ENCODE measurements at places on chromosomes 5 and 9.
A peak's percentile ranks its signal among the peaks of the same experiment; 100 is the strongest.

DNA sequence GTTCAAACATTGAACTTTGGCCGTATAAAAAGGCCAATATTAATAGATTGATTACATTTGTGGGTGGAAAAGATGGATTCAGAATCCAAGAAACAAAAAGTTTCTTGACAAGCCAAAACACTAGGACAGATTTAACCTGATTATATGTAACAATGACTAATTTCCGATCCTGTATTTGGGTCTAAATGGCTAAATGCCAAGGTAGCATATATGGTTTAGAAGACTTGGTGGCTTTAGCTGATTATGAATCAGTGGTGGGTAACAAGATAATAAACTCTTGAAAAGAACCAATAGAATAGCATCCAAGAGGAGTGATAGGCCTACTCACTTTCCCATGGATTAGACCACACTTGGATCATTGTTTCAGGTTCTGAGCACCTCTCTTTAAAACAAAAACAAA lies 21.8 kb upstream of the ANP32B start:
- no peak for DNase-seq

GRCh38 chr5:21419383-21419782 lies 1431.4 kb upstream of the CDH18 start:
- DNase-seq: no peak

DNA sequence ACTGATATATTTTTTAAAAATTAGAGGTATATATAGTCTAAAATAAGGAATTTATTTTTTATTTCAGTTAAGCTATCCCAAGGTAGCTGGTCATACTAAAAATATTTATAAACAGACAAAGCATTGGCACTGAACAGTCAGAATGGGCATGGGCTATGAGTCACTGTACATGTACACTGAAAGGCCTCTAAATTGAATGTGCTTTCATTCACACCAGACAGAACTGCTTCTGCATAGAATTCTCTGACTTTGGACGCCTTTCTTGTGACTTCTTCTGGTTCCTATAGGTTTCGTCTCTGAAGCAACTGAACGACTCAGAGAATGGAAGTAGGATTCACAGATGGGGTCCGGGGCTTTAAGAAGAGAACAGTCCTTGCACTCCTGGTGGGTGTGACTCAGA lies 394.8 kb upstream of the MEF2C start:
- DNase-seq: no peak

DNA sequence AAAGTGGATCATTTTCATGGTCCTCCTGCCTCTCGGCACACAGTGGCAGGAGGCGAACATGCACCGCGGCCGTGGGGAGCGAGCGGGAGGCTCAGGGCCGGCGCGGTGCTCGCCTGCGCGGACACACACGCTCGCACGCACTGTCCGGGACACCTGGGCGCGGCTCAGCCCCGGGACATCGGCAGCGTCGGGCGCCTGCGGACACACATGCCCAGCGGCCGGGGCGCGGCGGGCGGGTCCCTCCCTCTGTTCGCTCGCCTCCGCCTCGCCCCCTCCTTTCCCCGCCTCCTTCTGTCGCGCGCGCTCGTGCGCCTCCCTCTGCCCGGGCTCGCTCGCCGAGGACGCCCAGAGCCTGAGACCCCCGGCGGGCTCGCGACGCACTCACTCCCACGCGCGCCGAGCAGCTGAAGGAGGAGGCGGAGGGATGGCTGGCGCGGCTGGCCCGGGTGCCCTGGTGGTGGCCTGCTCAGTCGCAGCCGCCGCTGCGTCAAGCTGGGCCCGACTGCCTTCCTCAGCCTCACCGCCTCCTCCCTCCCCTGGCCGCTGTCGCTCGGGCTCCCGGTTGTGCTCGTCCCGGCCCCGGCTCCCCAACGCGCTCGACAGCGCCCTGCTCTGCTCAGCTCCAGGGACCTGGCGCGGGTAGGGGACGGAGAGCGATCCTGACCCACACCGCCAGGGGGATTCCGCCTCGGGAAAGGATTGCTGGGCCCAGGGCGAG lies at the start of gene FRMD3:
FRMD3 (minus strand) TSS at position 230 of the 718 bp plus-strand sequence; CDS start at position 60, 170 bp downstream.
- peak; percentile 48 for DNase-seq

- peak; percentile 63 for DNase-seq
Observed at GRCh38 chr9:134283111-134283515, 43.1 kb upstream of the RXRA start.

- no peak for DNase-seq
Observed at GRCh38 chr9:19783500-19783899, 5.3 kb downstream of the SLC24A2 start.

- no peak for DNase-seq
Observed at GRCh38 chr9:95870906-95871305, 4.6 kb upstream of the ERCC6L2 start.

- DNase-seq: no peak
Observed at GRCh38 chr5:132327252-132327955, 33.2 kb downstream of the SLC22A4 start.

- no peak for DNase-seq
Observed at GRCh38 chr5:176319827-176320554, 41.6 kb downstream of the KIAA1191 start.

- no peak for DNase-seq
Observed at GRCh38 chr9:37840560-37841194, 40.1 kb downstream of the DCAF10 start.

- no peak for DNase-seq
Observed at GRCh38 chr5:142587354-142587965, 98.4 kb downstream of the FGF1 start.

GRCh38 chr5:43429016-43429415 lies 16.8 kb upstream of the CCL28 start:
- DNase-seq: no peak

GRCh38 chr9:78677326-78677725 lies 380.4 kb downstream of the PSAT1 start:
- no peak for DNase-seq

DNA sequence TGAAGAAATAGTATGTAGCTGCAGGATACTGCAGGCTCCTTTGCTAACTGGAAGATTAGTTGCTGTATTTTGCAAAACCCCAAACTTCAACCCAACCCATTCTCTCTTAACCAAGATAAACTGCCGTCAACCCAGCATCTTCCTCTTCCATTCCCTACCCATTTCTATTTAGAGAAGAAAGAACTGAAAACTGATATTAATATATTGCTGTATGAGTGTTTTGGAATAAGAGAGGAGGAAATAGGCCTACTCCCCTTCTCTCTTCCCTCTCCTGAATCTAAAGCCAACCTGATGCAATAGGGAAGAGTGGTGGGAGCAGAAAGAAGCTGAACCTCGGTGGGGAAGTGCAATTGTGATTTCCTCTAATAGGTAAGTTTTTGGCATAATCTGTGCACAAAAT lies 83.7 kb downstream of the TMEM215 start:
- no peak for DNase-seq

GRCh38 chr9:137647096-137647714 lies 28.4 kb downstream of the EHMT1 start:
- DNase-seq: no peak

DNA sequence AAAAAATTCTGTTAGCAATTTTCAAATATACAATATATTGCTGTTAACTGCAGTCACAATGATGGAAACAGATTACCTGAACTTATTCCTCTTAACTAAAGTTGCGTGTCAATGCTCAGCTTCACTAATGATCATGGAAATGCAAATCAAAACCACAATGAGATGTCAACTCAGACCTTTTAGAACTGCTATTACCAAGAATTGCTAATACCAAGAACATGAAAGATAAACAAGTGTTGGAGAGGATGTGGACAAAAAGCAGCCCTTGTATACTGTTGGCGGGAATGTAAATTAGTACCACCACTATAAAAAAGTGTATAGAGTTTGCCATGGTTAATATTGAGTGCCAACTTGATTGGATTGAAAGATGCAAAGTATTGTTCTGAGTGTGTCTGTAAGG lies 1409.7 kb upstream of the CDH18 start:
- DNase-seq: no peak

- DNase-seq: peak; percentile 10
Observed at GRCh38 chr5:94544031-94544650, 74.3 kb downstream of the KIAA0825 start.

- DNase-seq: no peak
Observed at GRCh38 chr9:99130069-99130468, 25.2 kb downstream of the TGFBR1 start.

- DNase-seq: no peak
Observed at GRCh38 chr5:99061711-99062110, 132.9 kb upstream of the CHD1 start.

DNA sequence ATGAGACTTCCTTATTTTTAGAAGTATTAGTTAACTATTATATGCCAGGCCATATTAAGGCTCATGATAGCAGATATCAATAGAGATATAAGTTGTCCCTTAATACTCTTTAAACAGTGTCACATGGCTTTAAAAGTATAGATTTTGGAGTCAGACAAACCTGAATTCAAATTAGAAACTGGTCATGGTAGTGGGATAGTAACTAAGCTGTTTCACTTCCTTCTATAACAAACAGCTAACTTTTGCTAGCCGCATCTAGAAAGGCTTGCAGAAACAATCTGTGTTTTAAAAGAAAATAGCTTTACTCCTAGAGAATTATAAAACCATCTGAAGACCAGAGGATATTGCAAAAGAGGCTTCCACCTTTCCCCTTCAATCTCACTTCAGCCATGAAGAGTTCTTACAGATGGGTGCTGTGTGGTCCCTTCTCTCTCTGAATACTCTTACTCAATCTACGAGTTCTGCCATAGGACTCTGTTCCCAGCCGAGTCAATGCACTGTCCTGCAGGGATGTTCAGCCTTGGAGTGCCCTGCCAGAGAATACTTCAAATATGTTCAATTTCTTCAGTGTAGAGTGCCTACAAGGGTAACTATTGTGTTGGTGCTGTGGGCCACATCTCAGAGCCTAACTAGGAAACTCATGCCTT lies 810.2 kb downstream of the EFNA5 start:
- no peak for DNase-seq

GRCh38 chr5:139855451-139855850 lies 59.8 kb downstream of the PSD2 start:
- DNase-seq: no peak

GRCh38 chr9:126125577-126125976 lies 201.1 kb upstream of the MVB12B start:
- DNase-seq: no peak

GRCh38 chr9:113993838-113994540 lies 84.1 kb downstream of the AMBP start:
- peak; percentile 94 for DNase-seq
